ENCODE measurements at places on chromosomes 4 and X.
A peak's percentile ranks its signal among the peaks of the same experiment; 100 is the strongest.

DNA sequence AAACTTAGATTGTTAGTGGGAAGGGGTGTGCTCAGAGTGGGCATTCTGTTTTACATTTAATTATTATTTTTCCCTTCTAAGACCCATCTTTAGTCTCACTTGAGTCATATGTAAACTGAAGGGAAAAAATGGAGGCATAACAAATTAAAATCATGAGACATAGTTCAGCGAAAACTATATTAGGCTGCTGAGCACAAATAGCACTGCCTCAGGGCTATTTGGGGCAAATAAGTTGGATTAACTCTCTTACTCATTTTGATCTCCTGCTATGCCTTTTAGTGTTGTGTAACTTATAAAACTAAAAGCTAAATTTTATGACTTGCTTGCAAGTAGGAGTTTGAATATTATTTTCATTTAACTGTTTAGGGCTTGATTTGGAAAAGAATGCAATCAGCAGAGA lies 1329.2 kb upstream of the PCDH7 start:
- no peak for DNase-seq

DNA sequence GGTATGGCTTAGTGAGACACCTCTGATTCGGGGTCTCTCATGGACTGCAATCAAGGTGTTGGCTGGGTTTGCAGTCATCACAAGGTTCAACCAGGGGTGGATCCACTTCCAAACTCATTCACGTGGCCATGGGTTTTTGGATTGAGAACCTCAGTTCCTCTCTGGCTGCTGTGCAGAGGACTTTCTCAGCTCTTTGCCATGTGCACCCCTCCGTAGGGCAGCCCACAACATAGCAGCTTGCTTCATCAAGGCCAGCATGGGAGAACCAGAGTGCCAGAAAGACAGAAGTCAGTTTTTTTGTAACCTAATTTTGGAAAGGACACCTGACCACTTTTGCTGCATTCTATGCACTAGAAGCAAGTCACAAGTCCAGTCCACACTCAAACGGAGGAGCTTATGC lies 154.9 kb downstream of the PJA1 start:
- DNase-seq = no peak

GRCh38 chr4:116024954-116025708 lies 911.7 kb upstream of the NDST4 start:
- DNase-seq = no peak

- no peak for DNase-seq
These were observed 5.9 kb downstream of the ODAPH start for GRCh38 chr4:75561789-75562188.

DNA sequence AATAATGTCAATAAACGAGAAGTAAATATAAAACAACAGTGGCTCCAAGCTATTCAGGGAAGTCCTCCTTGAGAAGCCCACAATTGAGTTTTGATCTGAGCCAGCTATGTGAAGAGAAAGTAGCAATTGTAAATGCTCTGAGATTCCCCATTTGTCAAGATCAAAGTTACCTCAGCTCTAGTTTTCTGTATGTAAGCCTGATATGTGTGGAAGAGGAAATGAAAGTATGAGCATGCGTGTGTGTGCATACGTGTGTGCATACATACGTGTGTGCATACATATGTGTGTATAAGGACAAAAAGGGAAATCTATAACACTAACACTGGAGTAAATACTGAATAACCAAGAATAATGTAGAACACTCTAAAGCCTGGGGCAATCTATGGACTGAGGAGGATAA lies 130.3 kb downstream of the SCFD2 start:
- DNase-seq = no peak

DNA sequence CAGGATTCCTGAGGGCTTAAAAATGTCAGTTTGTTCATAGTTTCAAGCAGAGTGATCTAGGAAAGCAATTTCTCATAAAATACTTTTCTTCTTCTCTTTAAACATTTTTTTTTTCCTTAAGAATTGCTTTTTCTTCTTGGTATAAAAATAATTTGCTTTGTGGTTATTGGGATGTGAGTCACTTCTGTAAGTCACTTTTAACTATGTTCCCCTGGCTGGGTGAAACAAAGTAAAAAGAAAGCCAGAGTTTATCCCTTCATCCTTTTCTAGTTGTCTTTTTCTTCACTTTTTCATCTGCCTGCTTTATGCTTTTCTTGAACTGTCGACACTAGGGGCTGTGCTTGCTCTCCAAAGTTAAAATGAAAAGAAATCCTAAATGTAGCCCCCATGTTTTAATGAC lies 33.5 kb downstream of the ARSJ start:
- DNase-seq = no peak

DNA sequence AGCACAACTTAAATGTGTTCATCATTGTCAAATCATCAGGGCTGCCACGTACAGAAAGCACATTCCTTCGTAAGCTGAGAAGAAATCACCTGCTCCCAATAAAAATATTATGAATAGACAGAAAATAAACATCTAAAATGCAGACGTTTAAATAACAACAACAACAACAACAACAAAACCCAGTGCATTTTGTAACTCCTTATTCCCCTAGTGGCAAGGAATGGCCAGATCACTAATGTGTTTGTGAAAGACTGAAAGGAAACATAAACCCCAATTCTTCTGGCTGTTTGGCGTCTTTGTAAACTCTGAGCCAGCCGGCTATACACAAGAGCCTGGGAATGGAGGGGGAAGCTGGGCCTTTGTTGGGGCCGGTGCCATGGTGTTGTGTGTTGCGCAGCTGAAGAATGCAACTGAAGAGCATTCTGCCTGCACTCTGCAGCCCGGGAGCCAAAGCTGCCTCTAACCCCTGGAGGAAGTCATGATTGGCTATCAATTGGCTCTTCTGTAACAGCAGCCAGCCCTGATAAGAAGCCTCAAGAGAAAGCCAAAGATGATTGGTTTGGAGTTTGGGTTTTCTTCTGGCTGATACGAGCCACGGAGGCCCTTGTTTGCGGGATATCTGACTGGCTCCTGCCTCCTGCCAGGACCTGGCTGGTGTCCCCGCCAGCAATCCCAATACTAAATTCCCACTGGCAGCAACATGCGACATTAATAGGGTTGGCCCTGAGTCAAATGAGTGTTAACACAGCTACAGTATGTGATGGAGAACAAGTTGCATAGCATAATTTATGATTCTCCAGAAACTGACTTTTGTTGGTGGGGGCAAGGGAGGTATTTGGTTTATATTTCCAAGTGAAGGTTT lies 89.7 kb upstream of the TFDP3 start:
- no peak for DNase-seq

DNA sequence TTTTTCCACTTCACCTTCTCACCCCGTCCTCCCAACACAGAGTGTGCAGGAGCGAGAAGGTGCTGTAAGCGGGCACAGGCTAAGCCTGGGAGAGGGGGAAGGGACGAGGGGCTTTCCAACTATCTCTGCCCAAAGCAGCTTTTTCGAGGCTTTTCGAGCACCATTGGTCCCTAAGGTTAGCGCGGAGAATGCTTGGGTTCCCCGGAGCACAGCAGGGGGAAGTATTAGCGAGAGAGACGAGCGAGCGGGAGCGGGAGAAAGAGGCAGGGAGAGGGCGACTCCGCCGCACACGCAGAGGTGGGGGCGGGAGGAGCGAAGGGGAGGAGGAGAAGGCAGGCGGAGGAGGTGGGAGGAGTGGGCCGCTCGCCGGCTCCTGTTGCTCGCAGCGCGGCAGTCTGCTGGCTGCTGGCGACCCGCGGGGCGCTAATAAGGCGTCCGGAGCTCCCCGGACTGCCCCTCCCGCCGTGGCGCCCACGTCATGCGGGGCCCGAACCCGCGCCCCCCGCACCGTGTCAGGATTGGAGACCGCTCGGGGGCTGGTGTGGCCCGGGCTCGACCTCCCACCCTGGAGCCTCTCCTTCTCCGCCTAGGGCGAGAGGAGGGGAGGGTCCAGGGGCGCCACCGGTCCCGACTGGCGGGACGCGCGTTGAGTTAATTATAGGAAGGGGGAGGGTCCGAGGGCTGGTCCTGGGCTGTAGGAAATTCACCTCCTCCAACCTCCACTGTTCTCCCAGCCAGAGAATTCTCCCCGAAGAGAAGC lies at the start of gene ADAMTS3:
Gene ADAMTS3, minus strand, starts transcription at position 263 of the 760 bp plus-strand sequence. CDS start 459 bp downstream, outside the sequence.
- DNase-seq = peak; percentile 14

- no peak for DNase-seq
These were observed 16.4 kb upstream of the PGRMC2 start for GRCh38 chr4:128303986-128304385.

GRCh38 chrX:70134116-70134477 lies 850 bp downstream of the IGBP1 start:
- DNase-seq = no peak

DNA sequence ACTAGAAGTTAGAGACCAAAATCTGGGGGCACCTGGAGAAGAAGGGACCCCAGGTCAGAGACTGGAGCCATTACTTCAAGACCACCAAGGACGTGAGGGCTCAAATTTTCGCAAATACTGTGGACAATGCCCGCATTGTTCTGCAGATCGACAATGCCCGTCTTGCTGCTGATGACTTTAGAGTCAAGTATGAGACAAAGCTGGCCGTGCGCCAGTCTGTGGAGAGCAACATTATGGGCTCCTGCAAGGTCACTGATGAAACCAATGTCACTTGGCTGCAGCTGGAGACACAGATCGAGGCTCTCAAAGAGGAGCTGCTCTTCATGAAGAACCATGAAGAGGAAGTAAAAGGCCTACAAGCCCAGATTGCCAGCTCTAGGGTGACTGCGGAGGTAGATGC lies 101.2 kb downstream of the NCAPG start:
- no peak for DNase-seq

GRCh38 chr4:147829401-147830101 lies 97.7 kb downstream of the ARHGAP10 start:
- no peak for DNase-seq

DNA sequence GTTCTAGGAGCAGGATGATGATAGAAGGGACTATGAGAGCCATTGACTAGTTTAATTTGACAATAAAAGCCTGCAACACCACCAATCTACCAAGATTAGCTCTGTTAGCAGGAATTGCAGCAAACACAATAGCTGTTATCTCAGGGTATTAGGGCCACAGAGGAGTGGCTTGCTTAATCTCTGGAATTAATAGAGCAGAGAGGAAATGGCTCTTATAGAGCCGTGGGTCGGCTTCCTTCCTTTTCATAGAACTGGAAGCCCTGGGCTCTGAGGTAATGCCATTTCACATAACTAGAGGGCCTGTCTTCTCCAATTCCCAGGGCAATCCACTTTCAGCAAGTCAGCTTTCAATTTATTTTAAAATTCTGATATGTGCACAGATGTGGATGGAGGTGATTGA lies 83.0 kb downstream of the MAMLD1 start:
- no peak for DNase-seq

- peak; percentile 12 for DNase-seq
These were observed 65.3 kb downstream of the EGF start for GRCh38 chr4:109977854-109978501.

DNA sequence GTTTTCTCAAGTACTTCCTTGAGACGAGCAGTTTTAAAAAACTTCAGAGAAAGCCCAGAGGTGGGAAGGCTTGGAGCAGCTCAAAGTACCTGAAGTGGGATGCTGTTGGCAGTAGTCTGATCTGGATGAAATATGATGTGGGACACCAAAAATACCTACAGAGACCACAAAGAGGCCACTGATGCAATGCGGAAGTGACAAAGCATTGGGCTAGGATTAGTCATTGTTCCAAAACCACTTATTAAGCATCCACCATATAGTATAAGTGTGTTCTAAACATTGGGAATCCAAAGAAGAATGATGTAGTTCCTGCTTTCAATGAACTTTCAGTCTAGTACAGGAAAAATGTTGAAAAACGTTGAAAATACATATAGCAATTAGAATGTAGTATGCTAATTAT lies 386.1 kb upstream of the CNKSR2 start:
- no peak for DNase-seq

DNA sequence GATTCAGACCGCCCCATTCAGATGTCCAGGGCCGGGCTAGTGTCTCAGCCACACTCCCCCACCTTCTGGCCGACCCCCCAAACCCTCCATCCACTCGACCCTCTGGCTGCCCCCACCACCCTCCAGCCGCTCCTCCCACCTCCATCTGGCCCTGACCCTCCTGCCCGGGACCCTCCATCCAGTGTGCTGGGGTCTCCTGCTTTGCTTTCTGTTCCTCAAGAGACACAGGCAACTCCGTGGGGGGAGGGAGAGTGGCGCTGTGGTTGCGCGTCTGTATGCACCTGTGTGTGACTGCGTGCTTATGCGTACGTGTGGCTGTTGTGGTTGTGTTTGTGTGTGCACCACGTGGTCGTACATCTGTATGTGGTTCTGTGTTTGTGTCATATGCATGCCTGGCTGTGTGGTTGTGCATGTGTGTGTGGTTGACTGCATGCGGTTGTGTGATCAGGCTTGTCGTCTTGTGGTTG lies 33.3 kb downstream of the CPLX1 start:
- DNase-seq = peak; percentile 34

- no peak for DNase-seq
These were observed 995.7 kb upstream of the PRKX start for GRCh38 chrX:4708970-4709760.

- peak; percentile 30 for DNase-seq
These were observed 206.3 kb downstream of the SLC7A11 start for GRCh38 chr4:138035781-138036258.

DNA sequence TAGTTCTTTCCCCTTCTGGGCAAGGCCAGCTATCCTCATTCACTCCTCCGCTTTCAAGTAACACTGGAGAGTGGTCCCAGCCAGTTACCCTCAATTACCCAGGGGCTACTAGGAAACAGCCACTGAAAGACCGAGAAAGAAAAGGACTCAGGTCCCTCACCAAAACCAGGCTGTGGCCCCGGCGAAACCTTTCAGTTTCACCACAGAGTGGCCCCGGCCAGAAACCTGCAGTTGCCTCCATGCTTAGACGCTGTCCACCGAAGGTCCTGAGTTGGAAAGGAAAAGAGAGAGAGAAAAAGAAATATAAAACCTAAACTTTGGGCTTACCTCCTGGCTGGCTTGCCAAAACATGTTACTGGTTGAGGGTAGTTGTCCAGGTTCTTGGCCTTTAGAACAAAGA lies 5.0 kb upstream of the AREG start:
- DNase-seq = no peak

GRCh38 chrX:105880491-105880890 lies 58.2 kb downstream of the NRK start:
- no peak for DNase-seq

DNA sequence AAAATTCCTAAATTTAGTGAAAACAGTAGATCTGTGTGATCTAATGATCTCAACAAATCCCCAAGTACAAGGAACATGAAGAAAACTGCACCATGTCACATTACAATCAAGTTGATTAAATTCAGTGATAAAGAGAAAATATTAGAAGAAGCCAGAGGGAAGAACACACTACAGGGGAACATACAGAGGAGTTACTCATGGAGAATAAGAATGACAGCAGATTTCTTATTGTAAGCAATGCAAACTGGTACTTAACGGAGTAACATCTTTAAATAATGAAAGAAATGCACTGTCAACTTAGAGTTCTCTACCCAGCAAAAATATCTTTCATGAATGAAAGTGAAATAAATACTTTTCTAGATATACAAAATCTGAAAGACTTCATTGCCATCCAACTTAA lies 21.1 kb downstream of the TLL1 start:
- no peak for DNase-seq

GRCh38 chr4:150771382-150771781 lies 189.4 kb downstream of the MAB21L2 start:
- DNase-seq = no peak

- DNase-seq = no peak
These were observed 66.6 kb upstream of the HS3ST1 start for GRCh38 chr4:11495291-11495690.

Measured in activated CD4-positive, alpha-beta T cell treated with anti-CD3 and anti-CD28 coated beads, Interleukin-2, Interleukin-6, amounts not matched to agents 100 ng/mL and 50 ng/mL, durations not matched to agents 16 hours and 8 hours (primary cell).